Stimulated activated CD4-positive, alpha-beta T cell treated with anti-CD3 and anti-CD28 coated beads, Interleukin-1b, Interleukin-23, amount 100 ng/mL, for 1 hour (primary cell): ENCODE measurements at places on chromosomes 1 and 21.
A peak's percentile ranks its signal among the peaks of the same experiment; 100 is the strongest.

- no peak for DNase-seq
These were observed 25.9 kb downstream of the C2CD2 start for GRCh38 chr21:41927727-41928409.

GRCh38 chr1:248862998-248863881 is 4.4 kb upstream of the ZNF692 start:
- DNase-seq, result peak; percentile 64

DNA sequence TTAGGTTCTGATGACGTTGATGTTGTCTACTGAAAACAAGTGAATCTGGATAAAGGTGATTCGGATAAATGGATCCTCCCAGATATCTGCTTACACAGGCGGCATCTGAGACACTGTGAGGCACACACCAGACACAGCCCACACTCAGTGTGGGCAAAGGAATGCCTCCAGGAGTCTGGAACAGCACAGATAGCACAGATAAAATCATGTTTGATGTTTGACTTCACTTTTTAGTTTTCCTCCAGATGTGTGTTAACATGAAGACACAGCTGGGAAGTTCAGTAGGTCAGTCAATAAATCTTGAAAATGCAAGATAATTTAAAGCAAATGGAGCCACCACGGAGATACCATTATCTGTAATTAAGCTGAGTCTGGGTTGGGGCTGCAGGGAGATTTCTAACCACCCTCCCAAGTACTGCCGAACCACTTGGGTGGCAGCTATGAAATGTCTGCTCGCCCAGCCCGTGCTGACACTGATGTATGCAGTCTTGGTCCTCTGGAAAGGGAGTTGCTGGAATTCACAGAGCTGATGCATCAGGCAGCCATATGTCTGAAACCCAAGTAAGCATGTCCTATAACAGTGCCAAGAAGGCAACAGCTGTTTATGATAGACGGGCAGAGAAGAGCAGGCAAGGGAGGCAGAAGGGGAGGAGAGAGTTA is 11.7 kb downstream of the CAPN9 start:
- no peak for DNase-seq

GRCh38 chr1:156639601-156640101 is 2.3 kb upstream of the BCAN start:
- DNase-seq, result no peak
